ENCODE measurements at places on chromosomes 5 and 9.

- no peak for DNase-seq
Measured at GRCh38 chr5:93674138-93674537, 67.3 kb downstream of the POU5F2 start.

- peak; percentile 93 for DNase-seq
Measured at GRCh38 chr9:110141227-110141793, 66.6 kb downstream of the C9orf152 start.

GRCh38 chr5:158060212-158060611 is 201.3 kb upstream of the CLINT1 start:
- DNase-seq: no peak

DNA sequence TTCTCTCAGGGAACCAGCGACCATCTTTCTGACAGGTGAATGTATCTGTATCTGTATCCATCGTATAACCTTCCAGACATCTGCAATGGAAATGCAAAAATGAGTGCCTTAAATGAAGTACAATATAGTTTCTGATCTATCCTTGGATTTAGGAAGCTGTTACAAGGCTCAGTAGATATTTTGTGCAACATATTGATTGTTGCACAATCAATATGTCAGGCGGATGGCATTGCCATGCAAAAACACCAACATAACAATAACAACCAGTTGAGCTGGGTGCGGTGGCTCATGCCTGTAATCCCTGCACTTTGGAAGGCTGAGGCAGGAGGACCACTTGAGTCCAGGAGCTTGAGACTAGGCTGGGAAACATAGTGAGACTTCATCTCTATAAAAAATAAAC is 66.8 kb upstream of the TXNDC8 start:
- no peak for DNase-seq

DNA sequence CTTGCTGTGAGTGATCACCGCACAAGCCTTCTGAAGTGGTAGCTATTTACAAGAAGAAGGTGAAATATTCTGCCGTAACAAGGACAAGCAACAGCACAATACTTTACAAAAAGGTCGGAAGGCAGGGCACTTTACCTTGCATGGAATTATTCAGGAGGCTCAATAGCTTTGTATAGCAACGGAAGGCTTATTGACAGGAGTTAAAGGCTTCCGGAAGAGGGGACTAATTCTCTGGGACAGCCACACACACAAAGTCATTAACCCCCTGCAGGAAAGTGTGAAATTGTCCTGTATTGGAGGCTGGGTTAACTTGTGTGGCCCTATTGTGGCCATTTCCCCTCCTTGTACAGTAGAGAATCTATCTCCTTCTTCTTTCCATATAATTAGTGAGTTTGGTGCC is 199.3 kb upstream of the SEMA6A start:
- no peak for DNase-seq

DNA sequence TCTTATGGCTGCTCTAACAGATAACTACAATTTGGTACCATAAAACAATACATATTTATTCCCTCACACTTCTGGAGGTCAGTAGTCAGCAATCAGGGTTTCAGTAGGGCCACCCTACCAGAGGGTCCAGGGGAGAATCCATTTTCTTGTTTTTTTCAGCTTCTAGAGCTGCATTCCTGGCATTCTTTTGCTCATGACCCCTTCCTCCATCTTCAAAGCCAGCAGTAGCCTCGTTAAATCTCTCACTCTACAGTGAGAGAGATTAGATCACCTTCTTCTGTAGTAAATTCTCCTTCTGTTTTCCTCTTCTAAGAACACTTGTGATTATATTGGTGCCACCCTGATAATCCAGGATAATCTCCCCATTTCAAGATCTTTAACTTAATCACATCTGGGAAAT is 187.4 kb downstream of the RFK start:
- no peak for DNase-seq

DNA sequence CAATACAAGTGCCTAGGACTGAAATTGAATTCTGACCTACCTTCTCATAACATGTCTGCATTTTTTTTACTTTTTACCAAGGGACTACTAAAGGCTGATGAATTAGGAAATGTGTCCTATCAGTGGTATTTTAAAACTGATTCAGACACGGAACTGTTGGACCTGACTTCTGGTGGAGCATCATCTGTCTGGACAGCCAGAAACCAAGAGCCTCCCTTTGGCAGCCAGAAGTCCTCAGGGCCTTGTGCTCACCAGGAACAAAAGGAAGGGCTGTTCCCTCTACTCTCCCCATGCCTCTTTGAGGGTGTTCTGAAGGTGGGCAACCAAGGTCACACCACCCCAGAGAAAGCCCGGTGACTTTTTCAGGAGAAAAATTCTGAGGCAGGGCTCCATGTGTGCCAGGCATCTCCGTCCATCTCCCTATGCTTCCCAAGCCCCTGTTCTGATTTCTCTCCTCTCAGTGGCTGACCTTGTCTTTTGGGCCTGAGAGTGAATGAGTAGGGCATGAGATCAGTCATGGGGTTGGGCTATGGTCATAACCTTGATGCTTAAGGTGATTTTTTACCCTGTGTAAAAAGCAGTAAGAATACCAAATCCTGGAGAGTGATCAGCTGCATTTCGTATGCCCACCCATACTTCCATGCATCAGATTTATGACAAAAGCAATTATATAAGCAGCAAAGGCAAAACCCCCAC is 143.7 kb downstream of the SCAMP1 start:
- no peak for DNase-seq

DNA sequence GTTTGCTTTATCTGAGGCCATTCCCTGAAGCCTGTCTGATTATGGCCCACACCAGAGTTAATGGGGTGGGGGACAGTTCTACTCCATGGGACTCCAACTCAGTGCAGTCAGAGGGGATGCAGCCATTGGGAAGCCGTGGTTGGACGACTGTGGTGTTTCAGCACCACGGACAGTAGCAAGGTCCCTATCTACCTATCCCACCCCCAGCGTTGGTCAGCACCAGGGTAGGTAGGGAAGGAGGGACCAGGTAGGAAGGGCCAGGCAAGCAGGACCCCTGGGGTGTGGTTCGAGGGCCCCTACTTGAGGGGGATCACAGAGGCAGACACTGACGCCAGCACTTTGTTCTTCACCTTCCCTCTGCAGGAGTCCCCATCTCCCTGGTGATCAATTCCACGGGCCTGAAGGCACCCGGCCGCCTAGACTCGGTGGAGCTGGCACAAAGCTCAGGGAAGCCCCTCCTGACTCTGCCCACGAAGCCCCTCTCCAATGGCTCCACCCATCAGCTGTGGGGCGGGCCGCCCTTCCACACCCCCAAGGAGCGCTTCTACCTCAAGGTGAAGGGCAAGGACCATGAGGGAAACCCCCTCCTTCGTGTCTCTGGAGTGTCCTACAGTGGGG is 33.2 kb downstream of the HMCN2 start:
- peak; percentile 16 for DNase-seq

- no peak for DNase-seq
Measured at GRCh38 chr9:34045903-34046302, 2.8 kb downstream of the UBAP2 start.

GRCh38 chr9:99634186-99634585 is 187.5 kb upstream of the NR4A3 start:
- DNase-seq: peak; percentile 17

DNA sequence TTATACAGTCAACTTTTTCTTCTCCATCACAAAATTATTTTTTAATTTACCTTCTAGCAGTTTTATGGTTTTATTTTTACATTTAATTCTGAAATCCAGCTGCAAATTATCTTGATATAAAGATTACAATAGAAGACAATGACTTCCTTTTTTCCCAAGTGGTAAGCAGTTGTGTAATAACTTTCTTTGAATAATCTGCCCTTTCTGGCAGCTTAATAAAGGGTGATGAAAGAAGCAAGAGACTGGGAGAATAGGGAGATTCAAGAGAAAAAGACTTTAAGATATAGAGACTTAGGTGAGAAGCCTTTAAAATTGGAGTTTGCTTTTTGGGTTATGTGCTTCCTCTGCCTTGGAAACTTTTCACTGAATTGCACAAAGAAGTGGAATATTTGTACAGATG is 100.4 kb upstream of the FREM1 start:
- no peak for DNase-seq

- no peak for DNase-seq
Measured at GRCh38 chr9:109037946-109038715, 24.8 kb upstream of the CTNNAL1 start.

GRCh38 chr5:112419164-112419985 is at the start of gene EPB41L4A:
Gene EPB41L4A (minus strand): TSS chr5:112419277. CDS start chr5:112419039, 238 bp downstream.
- DNase-seq: peak; percentile 36

DNA sequence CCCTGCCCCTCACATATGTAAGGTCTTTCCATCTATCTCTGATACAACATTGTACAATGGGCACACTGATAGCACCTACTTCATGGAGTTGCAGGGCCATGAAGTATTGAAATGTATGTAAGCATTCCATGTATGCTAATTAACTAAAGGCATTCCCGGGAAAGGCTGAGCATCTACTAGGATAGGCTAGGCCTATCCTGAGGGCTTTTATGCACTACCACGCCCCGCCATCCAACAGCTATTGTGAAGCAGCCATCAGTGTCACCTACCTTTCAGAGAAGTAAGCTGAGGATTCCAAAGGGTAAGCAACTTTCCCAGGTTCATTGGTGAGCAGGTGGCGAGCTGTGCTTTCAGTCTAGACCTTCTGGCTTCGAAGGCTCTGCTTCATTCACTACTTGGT is 47.6 kb downstream of the NSG2 start:
- no peak for DNase-seq

DNA sequence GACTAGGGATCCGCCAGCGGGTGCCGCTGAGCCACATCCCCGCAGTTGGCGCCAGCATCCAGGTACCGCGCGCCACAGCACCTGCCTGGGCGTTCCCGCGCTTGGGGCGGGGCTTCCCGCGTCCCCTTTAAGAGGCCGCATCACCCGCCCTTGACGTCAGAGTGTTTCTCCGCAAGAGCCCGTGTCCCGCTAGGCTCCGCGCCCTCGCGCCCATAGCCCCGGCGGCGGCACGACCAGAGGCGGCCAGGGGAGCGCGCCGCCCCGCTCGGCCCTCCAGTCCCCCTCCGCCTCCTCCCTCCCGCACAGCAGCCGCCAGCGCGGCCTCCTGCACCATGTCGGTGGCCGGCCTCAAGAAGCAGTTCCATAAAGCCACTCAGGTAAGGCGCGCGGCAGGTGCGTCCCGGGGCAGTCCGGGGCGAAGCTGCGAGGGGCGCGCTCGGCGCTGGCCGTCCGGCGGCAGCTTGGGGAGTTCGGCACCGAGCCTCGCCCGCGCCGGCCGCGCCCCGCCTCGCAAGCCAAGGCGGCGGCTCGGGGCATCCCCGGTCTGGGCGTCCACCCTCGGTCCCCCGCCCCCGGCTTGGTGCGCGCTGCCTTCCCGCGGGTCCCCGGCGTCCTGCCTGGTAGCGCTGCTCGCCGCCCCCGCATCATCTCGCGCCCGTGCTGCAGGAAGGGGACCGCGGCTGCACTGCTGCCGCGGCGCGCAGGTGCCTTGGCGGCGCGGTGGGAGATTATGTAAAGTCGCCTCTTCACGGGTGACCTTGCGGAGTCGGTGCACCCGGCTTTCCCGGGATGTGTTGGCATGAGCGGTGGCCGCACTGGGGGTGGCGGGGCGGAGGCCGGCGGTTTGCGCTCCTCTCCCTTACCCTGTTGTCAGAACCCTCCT is at the start of gene SH3GL2:
Gene SH3GL2 (plus strand): TSS at position 156 of the 883 bp plus-strand sequence.
- DNase-seq: peak; percentile 15

DNA sequence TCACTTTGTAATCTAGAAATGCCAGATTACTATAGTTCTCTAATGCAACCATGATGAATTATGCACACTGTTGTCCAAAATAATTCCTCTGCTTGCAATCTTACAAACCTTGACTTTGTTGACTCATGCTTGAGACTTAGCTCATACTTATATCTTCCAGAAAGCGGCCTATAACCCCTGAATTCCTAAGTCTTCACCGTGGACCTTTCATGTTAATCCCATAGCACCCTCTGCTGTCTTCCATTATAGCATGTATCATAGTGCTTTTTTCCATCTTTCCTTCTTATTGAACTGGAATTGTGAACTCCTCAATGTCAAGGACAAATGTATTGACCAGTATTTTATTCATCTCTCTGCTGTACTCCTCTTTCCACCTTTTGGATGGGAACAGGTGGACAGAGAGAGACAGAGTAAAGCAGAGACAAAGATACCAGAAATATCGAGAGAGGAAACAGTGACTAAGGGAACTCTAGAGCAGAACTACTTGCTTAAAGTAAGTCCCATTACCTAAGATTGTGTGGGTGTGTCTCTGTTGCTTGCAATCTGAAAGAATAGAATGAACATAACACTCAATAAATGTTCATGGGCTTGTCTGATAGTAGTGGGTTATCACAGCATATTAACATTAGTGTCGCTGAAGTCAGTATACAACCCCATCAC is 110.0 kb downstream of the LURAP1L start:
- peak; percentile 71 for DNase-seq

GRCh38 chr5:148807851-148808250 is 18.6 kb upstream of the ADRB2 start:
- DNase-seq: peak; percentile 53

DNA sequence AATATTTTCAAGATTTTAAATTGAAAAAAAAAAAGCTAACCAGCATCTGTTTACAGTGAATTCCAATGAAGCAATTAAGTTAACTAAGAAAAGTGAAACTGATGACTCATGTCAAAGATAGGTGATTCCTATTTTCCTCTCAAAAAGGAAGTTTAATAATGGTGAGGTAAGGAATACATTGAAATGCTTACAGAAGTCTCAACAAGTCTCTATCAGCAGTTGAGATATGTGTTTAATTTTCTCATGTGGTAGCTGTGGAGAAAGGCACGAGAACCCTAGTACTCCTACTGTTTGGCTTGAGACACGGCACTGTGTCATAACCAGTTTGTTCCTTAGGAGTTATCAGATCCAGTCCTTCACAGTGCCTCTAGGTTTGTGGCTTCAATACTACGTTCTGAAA is 114.5 kb downstream of the SLC25A46 start:
- peak; percentile 58 for DNase-seq

GRCh38 chr5:156497804-156498208 is 170.8 kb downstream of the SGCD start:
- peak; percentile 45 for DNase-seq

GRCh38 chr9:14347406-14348122 is 33.6 kb upstream of the NFIB start:
- DNase-seq: peak; percentile 49

DNA sequence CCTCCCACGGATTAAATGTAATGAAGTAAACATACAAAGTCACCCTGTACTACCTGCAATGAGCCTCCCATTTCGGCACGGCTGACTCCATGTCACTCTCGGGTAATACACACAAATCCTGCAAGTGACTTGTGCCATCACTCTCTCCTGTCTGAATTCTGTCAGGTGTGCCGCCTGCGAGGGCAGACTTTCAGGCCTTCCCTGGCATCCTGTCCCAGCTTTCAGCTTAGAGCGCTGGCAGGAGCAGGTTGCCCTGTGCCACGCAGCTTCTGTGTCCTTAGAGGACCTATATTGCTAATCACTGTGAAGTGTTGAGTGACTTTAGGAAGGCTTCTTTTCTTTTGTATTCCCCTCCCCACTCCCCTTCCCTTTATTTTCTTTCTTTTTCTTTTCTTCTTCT is 25.8 kb upstream of the S1PR3 start:
- no peak for DNase-seq

DNA sequence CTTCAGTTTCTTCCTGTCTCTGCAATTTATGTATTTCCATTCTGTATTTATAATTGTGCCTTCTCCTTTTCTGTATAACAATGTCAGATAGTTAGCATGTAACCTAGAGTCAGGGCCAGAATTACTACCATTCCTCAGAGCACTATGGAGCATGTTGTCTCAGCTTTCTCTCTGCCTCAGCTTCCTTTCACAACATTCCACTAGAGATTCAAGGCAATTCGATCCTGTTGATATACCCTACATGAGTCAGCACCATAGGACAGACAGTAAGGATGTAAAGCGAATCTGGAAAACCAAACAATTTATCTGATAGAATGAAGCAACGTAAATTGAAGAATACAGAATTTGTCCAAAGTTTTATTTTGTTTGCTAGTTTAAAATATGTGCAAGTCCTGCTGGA is 728.3 kb upstream of the SEMA6A start:
- peak; percentile 56 for DNase-seq

Measured in mesenchymal stem cell (in vitro differentiated cells and primary cell).